ENCODE measurements at places on chromosomes 2 and 18. TPM values are rescaled to one million over a fixed set of nuclear protein-coding genes. Genes with fewer than 3 reads are reported as not detected.

GRCh38 chr2:136001131-136001530, 15.7 kb upstream of the DARS1 start:
- ATAC-seq = peak; percentile 83

DNA sequence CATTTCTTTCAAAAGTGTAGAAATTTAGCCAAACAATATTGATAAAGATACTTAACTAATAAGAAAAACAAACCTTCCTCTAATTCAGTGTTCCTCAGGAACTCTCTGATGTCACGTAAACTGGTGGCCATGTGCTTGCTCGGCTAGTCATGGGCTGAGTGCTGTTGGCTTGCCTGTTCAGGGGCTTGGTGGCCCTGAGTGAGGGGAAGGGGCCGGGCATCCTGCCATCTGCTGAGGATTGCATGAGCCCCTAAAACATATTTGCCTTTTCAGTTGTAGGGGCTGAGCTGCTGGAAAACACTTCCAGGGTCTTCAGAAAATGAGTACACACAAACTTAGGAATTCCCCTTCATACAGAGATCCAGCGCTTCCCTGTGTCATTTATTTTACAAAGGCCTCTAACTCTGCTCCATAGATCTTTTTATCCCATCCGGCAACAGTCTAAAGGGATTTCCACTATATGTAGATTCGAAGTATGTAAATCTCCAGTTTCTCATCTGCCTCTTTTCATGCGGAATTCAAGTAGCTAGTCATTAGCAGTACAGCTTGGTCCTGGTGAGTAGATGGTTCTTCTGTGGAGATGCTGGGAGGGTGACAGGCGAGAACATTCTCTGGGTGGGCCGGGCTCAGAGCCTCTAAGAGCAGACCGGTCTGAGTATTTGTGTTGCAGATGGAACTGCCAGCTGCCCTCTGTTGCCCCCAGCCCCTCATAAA, 20.1 kb upstream of the NFATC1 start:
- ATAC-seq = no peak

- peak; percentile 54 for ATAC-seq
Observed at GRCh38 chr18:9334973-9335696, 562 bp downstream of the TWSG1 start.

Gene SLC30A3
- not detected for total RNA-seq

DNA sequence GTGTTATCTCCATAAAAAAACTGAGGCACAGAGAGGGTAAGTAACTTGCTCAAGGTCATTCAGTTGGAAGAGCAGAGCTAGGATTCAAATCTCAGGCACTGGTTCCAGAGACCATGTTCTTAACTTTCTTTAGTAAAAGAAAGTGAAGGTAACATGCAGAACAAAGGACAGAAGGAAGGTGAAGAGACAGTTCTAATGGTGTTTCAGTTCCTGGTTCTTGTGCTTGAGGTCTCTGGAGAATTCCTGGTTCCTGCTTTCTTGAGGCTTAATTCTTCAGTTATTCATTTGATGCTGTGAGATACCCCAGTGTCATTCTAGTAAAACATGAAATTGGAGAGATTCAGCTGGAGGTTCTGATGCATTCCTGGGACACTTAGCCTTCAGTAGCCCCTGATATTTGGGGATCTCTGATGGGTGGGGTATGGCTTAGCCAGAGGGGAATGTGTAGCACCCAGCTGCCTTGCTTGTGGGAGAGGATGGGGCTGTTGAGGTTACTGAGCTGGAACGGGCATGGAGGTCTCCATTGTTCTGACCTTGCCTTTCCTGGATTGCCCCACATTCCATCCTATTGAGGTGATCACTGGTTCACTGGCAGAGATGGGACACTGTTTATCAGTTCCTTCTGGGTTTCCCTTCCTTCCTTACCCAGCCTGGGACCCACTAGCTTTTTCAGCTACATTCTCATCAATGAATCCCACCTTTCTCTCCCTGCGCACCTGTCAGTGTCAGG, 46.8 kb downstream of the SEMA4F start:
- no peak for ATAC-seq

- no peak for ATAC-seq
Observed at GRCh38 chr2:225233234-225233633, 166.3 kb upstream of the NYAP2 start.

DNA sequence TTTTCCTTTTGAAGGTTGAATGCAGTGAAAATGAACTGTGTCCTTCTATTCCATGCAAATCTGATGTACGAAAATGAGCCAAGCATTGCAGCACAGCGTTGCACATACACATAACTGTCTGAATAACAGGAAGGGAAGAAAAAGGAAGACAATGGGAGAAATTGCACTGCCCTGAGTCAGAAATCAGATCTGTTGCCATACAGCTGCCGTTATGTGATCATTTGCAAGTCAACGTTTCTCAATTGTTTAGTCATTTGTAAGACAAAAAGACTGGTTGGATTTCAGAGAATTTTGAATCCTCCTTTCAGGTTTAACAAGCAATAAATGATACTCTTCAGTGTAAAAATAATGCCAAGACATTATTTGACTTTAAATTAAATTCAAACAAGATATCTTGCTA, 284.1 kb downstream of the DSEL start:
- no peak for ATAC-seq

DNA sequence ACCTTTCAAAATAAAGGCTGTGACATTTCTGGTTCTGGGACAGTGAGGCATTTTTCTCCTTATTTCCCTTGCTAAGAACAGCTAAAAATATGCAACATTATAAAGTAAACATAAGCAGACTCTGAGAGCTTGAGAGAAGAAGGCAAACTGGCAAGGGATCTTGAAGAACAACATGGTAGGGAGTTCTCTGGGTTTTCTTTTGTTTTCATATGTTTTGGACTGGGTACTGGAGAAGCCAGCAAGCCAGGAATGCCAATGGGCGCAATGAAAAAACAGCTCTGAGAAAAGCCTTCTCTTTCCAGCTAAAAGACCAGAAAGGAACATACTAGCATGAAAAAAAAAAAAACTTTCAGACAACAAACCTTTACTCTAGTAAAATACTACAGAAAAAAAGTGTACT, 351.4 kb upstream of the HS6ST1 start:
- ATAC-seq = no peak

GRCh38 chr2:148596018-148596417, 48.5 kb upstream of the EPC2 start:
- no peak for ATAC-seq

DNA sequence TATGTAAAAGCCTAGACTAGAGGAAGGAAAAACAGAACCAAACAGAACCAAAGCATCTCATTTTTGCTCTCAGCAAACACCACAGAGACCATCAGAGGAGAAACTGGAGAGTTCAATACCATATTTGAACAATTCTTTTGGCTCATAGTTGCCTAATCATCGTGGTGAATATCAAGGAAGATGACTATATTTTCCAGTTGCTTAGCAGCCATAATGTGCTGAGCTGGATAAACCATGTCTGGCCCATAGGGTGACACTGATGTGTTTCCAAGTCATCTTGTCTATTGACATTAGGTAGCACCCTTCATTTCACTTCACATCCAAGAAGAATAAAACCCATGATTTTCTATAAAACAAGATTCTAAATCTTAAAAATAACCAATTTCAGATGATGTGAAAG, 5.9 kb upstream of the XRCC5 start:
- ATAC-seq = no peak

Gene UGT1A5
- 0.68 TPM for total RNA-seq

Gene MRPS5
- total RNA-seq = 39.5 TPM

GRCh38 chr2:54952978-54953456, 97.2 kb downstream of the RTN4 start:
- ATAC-seq = no peak

- no peak for ATAC-seq
Observed at GRCh38 chr18:43160509-43160908, 45.0 kb upstream of the RIT2 start.

Gene UPP2
- not detected for total RNA-seq

DNA sequence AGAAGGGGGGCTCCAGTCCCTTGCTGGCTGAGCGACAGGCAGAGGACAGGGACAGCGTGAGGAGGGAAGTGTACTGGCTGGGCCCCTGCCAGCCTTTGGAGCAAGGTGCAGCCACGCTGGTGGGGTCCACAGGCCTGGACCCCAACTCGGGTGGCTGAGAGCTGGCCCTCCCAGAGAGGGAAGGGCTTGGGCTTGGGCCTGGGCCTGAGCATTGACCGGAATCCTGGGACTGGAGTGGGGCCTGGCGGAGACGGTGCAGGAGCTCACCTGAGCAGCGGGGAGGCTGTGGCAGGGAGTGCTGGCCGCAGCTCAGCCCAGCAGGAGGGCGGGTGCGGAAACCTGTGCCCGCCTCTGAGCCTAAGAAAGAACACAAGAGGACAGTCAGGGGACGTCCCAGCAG, 27.9 kb downstream of the KCNIP3 start:
- no peak for ATAC-seq

DNA sequence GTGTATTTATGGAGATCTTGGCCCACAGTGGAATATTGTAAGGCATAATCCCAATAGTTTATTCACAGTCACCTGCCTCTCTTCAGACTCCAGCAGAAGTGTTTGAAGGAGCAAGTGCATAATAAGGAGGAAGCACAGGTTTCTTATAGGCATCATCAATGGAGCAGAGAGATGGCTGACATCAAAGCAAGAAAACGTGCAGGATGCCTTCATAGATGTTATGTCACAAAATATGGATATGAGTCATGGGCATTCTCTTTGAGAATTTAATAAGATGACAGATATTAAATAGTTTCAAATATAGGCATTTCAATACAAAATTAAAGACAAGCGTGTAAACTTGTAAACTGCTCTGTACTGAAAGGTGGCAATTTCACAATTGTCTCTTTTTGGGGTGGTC, 4.0 kb upstream of the RND3 start:
- ATAC-seq = no peak

Gene MPV17
- 42.7 TPM for total RNA-seq

- no peak for ATAC-seq
Observed at GRCh38 chr2:176297067-176297466, 27.8 kb downstream of the MTX2 start.

Gene PMAIP1
- 11.6 TPM for total RNA-seq

DNA sequence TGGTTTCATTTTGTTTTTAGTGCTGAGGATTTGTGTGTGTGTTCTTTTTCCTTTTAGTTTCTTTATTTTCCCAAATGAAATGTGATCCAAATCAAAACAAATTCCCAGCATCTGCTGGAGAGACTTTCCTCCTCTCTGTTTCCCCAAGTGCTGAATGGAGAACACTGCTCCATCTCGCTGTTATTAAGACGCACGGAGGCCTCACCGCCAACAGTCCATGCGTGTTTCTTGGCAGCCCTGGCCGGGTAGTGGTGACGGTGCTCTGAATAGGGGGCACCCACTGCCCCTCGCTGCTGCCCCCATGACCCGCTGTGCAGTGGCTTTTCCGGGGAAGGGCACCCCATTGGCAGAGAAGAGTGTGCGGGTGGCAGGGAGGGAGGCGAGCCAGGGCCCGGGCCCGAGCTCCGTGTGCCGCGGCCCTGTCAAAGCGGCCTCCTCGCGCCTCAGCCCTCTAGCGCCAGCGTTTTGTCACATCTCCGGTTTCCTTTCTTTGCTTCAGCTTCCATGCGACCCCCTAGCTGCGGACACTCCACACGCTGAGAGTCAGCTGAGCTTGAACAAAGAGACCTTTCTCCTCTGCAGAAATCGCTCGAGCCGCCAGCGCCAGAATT, 473.7 kb upstream of the SALL3 start:
- no peak for ATAC-seq

Gene FLACC1
- 0.56 TPM for total RNA-seq

- ATAC-seq = no peak
Observed at GRCh38 chr2:132754867-132755472, 85.0 kb upstream of the LYPD1 start.

GRCh38 chr2:102331311-102331980, 20.1 kb downstream of the IL1RL1 start:
- ATAC-seq = no peak

Gene ABCB11
- not detected for total RNA-seq

DNA sequence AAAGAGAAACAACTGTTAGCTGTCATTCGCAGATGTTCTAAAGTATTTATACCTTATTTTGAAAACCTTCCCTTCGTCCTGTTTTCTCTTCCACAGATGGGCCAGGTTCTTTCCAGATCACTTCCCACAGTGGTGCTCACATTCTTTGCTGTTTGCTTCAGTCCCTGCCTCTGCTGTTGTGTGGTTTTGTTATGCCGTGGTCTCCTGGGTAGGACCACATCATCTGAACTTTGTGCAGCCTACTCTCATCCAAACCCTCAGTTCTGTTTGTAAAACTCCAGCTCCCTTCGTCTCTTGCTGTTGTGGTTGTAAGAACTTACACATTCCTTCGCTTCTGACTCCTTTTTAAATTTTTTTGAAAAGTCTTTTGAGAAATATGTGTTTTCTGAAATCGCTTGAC, 38.1 kb downstream of the ZNF236 start:
- ATAC-seq = no peak

Gene WNT10A
- total RNA-seq = 3.4 TPM

Gene POTEC
- not detected for total RNA-seq

Gene HES6
- total RNA-seq = 2.2 TPM

GRCh38 chr2:84971510-84972206, 697 bp downstream of the KCMF1 start:
- ATAC-seq = peak; percentile 44

Gene FEV
- total RNA-seq = not detected

Gene COL3A1
- 43.8 TPM for total RNA-seq

Gene ATP6V1B1
- 2.4 TPM for total RNA-seq

DNA sequence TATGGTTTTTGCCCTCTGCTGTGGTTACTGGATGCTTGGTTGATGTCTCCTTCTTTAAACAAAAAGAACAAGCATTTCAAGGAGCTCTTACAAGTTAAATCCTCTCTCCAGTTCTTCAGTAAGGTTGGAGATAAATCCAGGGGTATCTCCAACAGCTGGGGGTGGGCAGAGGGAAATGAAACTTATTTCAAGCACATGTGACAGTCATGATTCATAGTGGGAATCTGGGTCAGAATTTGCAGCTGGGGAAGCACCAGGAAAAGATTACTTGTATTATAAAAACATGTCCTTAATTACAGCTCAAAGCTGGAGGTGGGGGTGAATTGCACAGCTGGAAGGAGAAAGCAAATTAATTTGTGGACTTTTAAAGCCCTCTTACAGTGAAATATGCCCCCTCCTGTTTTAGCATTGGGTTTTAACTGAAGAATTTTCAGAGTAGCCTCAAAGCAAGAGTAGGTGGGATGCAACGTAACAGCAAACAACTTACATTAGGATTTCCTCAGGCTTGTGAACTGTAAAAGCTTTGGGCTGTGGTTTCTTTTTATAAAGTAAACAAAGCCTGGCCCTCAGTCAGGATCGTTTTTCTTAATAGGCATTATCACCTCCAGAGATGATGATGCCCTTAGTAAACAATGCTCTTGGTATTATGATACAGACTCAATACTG, 596.4 kb downstream of the NYAP2 start:
- ATAC-seq = no peak

Gene ARHGAP28
- 2.4 TPM for total RNA-seq
